ENCODE measurements at places on chromosomes 2 and 18.
A peak's percentile ranks its signal among the peaks of the same experiment; 100 is the strongest.

DNA sequence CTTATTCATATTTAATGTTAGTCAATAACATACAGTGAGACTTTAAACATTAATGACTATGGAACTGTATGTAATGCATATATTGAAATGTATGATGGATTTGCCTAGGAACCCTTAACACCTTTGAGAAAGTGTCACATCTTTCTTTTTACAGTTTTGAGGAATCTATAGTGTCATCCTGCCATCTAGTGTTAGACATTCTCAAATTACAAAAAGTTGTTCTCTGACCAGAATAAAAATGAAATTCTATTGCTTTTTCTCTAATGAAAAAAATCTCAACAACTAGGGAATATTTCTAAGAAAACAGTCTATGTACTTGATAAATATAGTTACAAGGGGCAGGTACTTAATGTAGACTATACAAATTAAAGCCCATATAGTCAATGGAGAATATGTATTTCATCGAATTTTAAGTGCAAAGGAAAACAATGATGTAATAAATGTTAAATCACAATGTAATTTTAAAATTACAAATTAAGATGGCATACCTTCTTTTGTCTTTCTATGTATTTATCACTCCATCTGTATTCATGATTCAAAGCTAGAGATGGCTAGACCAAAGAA lies 5.1 kb upstream of the CALCRL start:
- no peak for DNase-seq

GRCh38 chr2:52613064-52613463 lies 1154.5 kb upstream of the CHAC2 start:
- no peak for DNase-seq

DNA sequence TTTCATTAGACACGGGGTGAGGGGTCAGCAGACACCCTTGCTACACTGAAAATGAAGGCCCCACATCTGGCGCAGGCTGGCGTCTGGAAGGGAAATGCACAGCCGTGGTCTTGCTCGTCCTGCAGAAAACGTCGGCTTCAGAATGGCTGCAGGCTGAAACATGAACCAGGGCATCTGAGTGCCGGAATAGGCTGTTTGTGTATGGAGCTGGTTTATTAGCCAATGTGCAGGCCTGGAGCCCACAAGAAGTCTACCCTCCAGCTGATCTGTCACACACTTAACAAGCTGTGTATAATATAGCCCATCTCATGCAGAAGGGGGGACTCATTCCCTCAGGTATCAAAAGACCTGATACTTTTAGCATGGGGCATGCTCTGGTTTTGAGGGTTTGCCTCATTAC lies 153.4 kb upstream of the SOX11 start:
- DNase-seq: no peak

GRCh38 chr2:46487667-46488335 lies 8.4 kb downstream of the TMEM247 start:
- no peak for DNase-seq

DNA sequence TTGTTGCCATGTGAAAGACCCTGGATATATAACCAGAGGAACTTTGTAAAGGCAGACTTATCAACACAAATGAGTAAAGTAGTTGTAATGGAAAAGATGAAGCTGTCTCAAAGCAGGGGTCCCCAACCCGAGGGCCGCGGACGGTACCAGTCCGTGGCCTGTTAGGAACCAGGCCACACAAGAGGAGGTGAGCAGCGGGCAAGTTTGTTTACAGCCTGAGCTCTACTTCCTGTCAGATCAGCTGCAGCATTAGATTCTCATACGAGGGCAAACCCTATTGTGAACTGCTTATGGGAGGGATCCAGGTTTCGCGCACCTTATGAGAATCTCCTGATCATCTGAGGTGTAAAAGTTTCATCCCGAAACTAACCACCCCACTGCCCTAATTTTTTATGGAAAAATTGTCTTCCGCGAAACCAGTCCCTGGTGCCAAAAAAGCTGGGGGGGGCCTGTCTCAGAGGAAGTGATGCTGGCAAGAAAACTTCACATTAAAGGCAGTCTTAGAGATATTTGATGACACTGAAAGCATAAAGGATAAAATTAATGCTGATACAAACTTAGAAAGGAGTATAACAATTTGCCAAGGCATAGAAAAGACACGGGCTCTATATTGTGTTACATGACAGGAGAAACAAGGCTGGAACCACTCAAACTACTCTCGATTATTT lies 57.5 kb upstream of the MSTN start:
- DNase-seq: no peak

DNA sequence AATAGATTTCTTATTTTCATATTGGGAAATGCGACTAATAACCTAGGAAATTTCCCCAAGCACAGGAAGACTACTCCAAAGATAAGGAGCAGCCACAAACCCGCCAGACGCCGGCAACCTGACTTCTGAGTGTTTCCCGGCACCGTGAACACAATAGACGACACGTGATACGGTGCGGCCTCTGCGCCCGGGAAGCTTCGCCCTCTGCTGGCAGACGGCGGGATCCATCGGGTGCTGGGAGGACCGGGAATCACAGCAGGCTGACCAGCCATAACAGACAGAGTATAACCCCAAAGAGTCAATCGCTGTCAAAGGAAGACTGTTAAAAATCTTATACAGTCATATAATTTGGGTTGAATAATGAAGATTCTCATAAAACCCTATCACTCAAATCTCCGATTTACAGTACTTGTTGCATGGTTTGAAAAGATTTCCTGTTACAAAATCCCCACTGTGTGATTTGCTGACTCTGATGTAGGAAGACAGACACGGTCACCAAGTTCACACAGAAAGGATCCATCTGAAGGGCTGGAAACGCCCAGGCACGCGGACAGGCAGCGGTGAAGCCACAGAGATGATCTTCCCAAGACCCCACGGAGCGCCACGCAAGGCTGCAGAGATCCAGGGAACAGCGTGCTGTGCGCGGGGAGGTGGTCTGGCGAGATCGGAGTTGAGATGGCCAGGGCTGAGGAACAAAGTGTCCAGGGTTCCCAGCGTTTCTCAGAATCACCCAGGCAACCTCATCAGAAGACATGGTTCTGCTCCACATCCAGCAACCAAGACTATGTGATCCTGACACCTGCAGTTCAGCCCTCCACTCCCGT lies 73.8 kb downstream of the EIPR1 start:
- DNase-seq: peak; percentile 80

Measured in activated CD4-positive, alpha-beta T cell treated with anti-CD3 and anti-CD28 coated beads for 4 hours (primary cell).